GM04503 (cell line): ENCODE measurements at places on chromosomes 3 and 15.

GRCh38 chr15:39579487-39580116 lies 1.3 kb upstream of the THBS1 start:
- DNase-seq: peak; percentile 98

GRCh38 chr3:121228971-121229370 lies 316.8 kb downstream of the POLQ start:
- DNase-seq: no peak

GRCh38 chr3:107796791-107797190 lies 274.0 kb downstream of the BBX start:
- DNase-seq: no peak

DNA sequence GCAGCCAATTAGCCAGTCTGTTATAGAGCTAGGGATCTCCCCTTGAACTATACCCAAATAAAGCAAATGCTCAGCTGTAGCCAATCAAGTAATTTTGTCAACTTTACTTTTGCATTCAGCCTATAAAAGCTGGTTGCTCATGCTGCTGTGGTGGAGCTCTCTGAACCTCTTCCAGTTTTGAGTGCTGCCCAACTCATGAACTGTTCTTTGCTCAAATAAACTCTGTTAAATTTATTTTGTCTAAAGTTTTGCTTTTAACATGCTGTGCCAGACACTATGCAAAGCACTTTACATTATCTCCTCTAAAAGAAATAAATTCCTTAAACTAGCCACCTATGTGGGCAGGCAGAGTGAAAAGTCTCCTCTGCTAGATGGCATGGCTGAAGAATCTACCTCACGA lies 51.6 kb upstream of the PXYLP1 start:
- no peak for DNase-seq

GRCh38 chr3:64104691-64105111 lies 81.4 kb upstream of the PSMD6 start:
- no peak for DNase-seq

DNA sequence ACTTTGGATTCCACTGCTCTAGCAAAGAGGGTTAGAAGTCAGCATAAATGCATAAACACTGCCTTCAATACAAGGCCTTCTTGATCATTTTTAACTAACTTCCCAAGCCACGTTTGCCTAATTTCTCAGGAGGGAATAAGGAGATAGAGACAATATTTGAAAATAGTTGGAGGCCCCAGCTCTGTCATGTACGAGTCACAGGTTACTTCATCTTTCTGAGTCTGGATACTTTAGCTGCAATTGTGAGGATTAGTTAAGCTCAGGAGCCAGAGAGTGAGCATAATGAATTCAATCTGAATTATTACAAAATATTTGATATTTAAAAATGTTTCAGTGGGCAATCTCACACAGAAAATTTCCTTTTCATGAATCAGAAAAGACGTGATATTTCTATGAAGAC lies 298.9 kb downstream of the SHOX2 start:
- no peak for DNase-seq

GRCh38 chr15:29538044-29538443 lies 268.4 kb upstream of the NSMCE3 start:
- DNase-seq: no peak

DNA sequence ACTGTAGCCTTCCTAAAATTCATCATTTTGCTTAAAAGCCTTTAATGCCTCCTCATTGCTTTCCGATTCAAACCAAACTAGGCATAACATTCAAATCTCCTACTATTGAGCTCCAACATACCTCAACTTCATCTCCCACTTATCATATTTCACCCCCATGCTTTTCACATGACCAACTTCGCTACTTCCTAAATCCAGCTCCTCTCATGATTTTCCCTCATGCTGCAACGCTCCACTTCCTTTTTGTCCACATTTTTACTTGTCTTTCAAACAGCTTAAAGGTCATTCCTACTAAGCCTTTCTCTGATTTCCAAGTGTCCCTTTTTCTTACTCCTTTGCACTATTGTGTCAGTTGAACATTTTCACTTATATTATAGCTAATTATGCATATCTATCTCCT lies 20.3 kb upstream of the ANXA2 start:
- DNase-seq: no peak

- DNase-seq: no peak
Measured at GRCh38 chr3:168495270-168495669, 399.5 kb upstream of the GOLIM4 start.

DNA sequence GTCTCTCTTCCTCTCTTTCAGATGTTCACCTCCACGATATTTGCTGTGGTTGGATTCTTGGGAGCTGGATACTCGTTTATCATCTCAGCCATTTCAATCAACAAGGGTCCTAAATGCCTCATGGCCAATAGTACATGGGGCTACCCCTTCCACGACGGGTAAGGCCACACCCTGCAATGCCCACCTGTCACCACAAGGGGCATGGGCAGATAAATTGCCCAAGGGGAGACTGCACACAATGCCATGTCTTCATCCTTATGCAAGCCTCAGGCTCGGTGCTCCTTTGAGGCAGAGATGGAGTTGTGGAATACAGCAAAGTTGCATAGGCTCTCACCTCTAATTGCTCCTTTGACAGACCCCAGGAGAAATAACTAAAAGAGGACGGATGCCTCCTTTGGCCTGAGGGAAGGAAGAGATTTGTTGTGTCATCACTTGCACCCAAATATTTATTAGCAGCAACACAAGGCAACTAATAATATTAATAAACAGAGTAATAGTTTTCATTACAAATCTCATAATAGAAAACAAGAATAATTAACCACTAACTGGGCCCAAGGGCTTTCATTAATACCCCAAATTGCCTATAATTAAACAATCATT lies 13.2 kb downstream of the TM4SF4 start:
- DNase-seq: no peak

- DNase-seq: no peak
Measured at GRCh38 chr3:155553780-155554179, 191.1 kb downstream of the PLCH1 start.

- no peak for DNase-seq
Measured at GRCh38 chr15:64530472-64530871, 70.1 kb downstream of the ZNF609 start.

DNA sequence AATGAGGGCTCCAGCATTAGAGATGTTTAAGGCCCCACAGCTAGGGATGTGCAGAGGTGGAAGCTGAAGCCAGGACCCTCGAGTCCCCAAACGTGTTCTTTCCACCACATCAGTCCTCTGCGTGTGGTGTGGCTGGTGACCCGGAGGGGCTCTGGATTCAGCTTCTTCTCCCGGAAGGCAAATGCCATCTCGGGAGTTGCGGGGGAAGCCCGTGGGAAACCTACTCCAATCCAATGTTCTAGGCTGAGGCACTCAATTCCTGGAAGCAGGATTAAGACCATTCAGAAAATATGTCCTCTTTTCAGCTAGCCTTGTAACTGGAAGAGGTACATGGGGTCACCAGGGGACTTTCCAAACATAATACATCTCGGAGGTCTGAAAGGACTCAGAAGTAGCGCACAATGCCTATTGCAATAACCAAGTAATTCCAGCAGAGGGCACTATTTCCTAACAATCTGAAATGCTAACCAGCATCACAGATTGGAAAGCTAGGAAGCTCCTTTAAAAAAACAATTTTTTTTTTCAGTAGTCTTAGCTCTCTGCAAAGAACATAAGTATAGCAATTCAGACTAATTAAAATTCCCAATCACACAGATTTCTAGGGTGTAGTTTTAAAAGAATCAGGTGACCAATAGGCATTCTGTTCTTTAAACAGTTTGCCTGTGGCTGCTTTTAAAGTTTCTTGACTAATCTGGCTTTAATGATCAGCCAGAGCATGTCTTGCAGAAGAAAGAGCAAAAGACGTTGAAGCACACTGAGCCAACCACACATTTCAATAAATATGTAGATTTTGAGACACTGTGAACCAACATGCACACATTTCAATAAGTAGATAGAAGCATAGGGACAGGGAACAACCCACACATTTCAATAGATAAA lies 36.1 kb downstream of the BNC1 start:
- peak; percentile 25 for DNase-seq

- no peak for DNase-seq
Measured at GRCh38 chr3:140187028-140187427, 252.0 kb downstream of the CLSTN2 start.

- DNase-seq: no peak
Measured at GRCh38 chr15:86235667-86236066, 156.0 kb downstream of the AGBL1 start.

- peak; percentile 51 for DNase-seq
Measured at GRCh38 chr3:78754066-78754743, 1013.6 kb downstream of the ROBO1 start.

DNA sequence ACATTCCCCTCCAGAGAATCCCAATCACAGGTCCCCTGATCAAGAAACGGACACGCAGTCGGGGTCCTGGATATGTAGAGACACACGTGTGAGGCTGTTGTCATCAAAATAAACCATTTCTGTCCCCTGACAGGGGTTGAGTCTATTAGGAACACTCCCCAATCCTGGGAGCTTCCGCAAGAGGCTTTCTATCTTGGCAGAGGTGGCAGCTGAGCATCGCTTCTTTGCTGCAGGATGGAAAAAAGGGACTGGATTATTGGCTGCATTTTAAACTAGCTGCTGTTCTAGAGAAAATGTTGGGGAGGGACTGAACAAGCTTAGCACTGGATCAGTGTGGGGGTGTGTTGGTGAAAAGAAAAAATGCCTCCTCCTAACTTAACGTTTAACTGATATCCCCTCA lies 2.5 kb upstream of the CNTN4 start:
- no peak for DNase-seq
